Muscle of back (tissue), 13 donors: ENCODE measurements at places on chromosomes 6 and 20.

- no peak for DNase-seq
These were observed 26.0 kb upstream of the PLAGL1 start for GRCh38 chr6:144033816-144034735.

GRCh38 chr6:17485181-17485580 lies 91.8 kb downstream of the CAP2 start:
- no peak for DNase-seq

GRCh38 chr20:18395544-18395943 lies 71.3 kb downstream of the DZANK1 start:
- DNase-seq: no peak

GRCh38 chr6:16236009-16236501 lies 2.3 kb upstream of the GMPR start:
- no peak for DNase-seq

GRCh38 chr6:126199466-126199865 lies 140.4 kb upstream of the CENPW start:
- no peak for DNase-seq

DNA sequence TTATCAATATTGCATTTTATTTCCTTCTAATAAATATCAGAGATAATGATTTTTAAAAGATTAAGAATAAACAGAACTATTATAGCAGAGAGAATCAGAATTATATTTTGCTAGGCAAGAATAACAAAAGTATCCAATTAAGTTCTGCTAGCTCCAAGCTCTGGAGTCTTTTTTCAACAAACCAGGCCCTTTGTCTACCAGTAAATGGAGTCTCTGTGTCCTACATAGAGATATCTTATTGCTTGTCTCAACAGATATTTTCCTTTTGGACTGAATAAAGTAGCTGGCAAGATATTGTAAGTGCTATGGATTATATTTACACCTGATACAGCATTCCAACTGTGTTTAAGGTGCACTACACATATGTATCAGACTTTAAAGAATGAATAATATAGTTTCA lies 107.1 kb downstream of the DST start:
- DNase-seq: no peak

DNA sequence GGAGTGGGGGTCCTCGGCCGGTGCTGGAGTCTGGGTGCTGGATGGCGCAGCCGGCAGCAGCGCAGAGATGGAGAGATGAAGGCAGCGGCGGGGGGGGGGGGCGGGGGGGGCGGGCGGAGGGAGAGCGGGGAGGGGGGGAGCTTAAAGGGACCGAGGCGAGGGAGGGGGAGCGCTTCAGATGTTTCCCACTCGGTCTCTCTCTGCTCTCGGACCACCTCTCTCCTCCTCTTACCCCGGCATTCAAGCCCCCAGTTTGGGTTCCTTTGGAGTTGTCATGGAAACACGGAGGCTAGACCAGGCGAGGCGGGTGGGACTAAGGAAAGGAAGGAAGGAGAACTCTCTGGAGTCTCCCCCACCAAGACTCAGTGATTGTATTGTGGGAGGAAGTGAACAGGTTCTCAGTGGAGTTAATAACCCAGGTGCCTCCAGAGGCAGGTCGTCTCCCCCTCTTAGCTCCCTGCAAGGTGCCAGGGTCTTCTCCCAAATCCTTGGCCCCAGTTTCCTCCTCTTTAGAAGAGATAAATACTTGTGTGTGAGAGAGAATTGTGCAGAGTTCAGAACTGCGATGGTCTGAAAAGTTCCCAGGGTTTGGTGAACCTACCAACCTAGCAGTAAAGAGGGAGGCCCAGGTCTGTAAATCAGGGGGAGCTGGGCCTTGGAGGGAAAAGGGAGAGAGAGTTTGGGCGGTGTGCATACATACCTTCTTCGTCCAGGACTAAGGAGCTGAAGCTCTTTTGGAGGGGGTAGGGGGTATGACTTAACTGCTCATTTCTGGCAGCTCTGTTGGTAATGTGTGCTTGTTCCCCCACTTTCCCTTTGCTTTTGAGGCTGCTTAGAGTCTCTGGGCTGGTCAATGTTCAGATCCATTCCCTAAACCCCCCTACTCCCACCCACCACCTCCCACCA lies at the start of gene PRRT1:
Gene PRRT1 (minus strand): TSS at position 77 of the 906 bp plus-strand sequence. CDS start 112 bp downstream, outside the sequence.
- no peak for DNase-seq

- DNase-seq: no peak
These were observed 262.2 kb downstream of the NRN1 start for GRCh38 chr6:5744497-5744896.

GRCh38 chr20:62368392-62368975 lies 1.4 kb upstream of the LAMA5 start:
- peak; percentile 60 for DNase-seq

- no peak for DNase-seq
These were observed 85.9 kb downstream of the SMLR1 start for GRCh38 chr6:130913120-130913519.

- no peak for DNase-seq
These were observed 43.3 kb downstream of the IRAK1BP1 start for GRCh38 chr6:78910591-78911171.

- no peak for DNase-seq
These were observed 1.5 kb downstream of the CCND3 start for GRCh38 chr6:41939848-41940758.

DNA sequence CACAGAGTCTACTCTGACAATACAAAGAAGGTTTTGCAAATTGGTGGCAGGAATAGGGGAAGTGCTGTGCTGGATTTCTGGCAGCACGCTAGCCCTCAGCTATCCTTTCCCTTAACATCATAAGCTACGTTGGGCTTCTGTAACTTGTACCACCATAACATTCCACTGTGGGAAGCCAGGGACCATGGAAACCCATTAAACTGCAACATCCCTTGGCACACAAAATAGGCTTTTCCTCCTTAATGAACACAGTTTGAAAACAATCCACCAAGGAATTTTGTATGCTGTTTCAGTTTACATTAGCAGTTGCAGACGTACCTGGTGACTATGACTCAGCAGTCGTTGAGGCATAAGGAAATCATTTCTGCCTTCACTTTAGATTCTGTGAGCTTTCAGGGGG lies 203.9 kb upstream of the RAB32 start:
- DNase-seq: peak; percentile 45

DNA sequence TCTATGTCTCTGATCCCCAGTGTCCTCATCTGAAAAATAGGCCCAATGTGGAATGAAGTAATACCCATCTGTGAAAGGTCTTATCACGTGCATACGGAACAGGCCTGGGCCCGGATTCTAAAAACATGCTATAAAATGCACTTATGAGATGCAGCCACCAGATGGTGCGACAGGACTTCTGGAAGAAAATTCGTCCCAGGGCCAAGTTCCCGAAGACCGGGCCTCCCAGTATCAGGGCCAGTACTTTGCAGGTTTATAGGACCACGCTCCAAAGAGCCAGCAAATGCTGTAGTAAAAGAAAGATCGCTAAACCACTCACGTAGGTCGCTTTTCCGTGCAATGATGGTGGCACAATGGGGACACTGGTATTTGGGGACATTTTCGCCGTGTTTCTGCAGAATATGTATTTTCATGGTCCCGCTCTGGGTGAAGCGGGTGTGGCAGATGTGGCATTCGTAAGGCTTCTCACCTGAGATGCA lies 10.6 kb downstream of the CTCFL start:
- DNase-seq: peak; percentile 75

- DNase-seq: no peak
These were observed 11.4 kb upstream of the PBOV1 start for GRCh38 chr6:138229663-138230179.

DNA sequence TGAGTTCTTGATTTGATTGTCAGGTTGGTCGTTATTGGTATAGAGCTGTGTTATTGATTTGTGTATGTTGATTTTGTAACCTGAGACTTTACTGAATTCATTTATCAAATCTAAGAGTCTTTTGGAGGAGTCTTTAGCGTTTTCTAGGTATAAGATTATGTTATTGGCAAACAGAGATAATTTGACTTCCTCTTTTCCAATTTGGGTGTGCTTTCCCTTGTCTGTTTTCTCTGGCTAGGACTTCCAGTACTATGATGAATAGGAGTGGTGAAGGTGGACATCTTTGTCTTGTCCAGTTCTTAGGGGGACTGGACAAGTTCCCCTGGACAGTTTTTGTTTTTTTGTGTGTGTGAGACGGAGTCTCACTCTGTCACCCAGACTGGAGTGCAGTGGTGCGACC lies 17.4 kb downstream of the HLA-DOA start:
- no peak for DNase-seq
